ENCODE measurements at places on chromosomes 5 and 9.

DNA sequence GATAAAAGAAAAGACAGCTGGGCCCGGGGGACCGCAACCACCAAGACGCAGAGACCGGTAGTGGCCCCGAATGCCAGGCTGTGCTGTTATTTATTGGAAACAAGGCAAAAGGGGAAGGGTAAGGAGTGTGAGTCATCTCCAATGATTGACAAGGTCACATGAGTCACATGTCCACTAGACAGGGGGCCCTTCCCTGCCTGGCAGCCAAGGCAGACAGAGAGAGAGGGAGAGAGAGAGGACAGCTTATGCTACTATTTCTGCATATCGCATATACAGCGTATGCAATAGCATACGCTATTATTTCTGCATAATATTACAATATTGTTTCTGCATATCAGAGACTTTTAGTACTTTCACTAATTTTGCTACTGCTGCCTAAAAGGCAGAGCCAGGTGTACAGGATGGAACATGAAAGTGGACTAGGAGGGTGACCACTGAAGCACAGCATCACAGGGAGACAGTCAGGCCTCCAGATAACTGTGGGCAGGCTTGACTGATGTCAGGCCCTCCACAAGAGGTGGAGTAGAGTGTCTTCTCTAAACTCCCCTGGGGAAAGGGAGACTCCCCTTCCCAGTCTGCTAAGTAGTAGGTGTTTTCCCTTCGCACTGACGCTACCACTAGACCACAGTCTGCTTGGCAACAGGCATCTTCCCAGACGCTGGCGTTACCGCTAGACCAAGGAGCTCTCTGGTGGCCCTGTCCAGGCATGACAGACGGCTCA, 50.3 kb downstream of the RFX3 start:
- no peak for ATAC-seq

DNA sequence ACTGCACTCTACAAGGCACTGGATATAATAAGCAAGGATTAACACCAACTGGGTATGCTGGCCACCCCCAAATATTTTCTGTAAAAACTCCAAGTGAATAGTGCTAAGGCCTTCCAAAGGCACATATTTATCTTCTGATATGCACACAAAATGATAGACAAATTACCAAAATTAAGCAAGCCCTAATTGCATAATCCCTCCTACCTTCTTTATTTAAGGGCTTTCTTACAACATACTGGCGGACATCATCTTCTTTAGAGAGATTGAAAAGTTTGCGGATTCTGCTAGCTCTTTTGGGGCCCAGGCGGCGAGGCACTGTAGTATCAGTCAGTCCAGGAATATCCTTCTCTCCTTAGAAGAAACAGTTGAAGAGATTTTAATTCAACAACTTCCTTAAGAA, 1.9 kb downstream of the RPS6 start:
- ATAC-seq: no peak

DNA sequence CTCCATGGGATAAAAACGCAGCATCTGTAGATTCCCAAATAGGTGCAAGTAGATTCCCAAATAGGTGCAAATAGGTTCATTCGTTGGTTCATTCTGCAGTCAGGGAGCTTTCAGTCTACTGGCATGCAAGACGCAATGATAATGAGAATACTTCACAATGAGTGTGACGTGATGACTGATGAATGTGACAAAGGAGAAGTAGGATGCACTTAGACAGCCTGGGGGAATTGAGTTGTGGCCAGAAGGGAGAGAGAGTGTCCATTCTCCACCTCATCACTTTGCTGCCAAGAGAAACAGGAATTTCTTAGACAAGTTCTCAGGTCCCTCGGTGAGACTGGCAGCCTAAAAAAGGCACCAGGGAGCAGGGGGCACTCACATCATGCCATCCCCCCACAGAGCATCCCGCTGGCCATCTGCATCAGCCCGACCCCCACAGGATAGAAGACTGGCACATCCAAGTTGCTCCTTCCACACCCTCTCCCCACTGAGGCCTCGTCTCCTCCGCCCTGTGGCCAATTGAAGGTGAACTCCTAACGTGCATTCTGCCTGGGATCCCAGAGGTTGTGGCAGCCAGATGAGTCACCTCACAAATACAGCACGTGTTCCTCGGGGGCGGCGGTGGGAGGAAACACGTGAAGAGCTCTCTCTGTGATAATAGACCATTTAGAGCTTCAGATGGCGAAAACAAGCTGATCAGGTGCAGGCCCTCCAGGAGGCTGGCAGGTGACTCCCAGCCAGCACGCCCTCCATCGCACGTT, 19.9 kb upstream of the KCNIP1 start:
- ATAC-seq: no peak

DNA sequence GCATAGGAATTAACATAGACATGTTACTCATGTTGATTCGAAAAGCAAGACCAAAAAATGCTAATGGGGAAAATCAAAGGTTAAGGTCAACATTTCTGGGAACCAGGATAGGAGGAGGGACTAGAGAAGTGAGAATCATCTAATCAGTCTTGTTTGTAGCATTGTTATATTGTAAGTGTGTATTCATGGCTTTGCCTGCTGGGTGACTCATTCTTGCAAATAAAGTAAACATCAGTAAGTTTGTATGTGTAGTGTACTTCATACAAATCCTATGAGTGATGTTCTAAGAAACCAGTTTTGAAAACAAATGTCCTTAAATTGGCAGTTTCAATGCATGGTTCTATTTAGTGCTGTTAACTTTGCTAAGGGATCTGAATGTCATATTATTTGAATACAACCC, 79.0 kb upstream of the TMEM252 start:
- no peak for ATAC-seq

DNA sequence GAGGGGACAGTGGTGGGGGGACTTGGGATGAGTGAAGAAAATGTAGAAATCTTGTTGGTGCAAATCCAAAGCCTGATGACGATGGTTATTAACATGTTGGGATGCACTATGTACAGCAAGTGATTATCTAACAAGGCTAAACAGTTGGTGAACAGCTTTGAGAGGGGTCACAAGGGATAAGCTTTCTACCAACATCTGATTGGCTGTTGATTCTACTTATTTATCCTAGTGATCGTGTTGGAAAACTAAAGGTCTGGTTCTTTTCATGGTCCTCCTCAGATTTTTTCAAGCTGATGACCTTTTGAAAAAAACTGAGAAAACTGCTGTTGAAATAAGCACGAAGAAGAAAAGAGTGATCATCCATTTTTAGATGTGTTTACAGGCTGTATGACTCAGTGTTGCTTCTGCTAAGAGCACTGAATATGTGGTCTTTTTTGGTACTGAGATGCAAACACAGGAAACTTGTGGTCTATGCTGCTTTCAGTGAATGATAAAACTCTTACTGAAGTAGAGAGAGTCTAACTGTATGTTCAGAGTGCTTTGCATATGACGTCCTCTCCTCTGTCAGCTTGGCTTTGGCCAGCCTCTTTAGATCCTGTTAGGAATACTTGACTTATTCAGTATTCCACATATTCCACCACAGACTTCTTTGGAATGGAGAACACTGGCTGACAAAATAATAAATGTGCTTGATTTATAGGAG, 174.8 kb downstream of the SLF1 start:
- ATAC-seq: peak; percentile 97

DNA sequence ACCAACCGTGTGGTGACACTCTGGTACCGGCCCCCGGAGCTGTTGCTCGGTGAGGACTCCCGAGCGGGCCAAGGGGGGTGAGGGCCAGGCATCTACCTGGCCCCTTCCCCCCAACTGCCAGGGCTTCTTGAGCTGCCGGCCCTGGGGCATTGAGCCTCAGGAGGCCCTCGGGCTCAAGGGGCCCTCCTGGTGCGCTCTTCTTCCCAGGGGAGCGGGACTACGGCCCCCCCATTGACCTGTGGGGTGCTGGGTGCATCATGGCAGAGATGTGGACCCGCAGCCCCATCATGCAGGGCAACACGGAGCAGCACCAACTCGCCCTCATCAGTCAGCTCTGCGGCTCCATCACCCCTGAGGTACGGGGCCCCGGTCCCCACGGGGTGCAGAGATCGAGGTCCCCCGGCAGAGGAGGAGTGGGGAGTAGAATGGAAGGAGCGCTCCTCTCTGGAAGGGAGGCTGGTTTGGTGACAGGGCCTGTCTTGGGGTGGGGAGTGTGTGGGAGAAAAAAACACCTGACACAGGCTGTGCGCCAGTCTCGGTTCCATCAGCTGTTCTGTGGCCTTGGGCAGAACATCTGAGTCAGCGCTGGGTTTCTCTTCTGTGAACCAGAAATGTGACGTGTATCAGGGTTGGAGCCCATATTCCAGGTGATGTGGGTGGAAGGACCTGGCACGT, 2.6 kb downstream of the CDK9 start:
- ATAC-seq: peak; percentile 58

DNA sequence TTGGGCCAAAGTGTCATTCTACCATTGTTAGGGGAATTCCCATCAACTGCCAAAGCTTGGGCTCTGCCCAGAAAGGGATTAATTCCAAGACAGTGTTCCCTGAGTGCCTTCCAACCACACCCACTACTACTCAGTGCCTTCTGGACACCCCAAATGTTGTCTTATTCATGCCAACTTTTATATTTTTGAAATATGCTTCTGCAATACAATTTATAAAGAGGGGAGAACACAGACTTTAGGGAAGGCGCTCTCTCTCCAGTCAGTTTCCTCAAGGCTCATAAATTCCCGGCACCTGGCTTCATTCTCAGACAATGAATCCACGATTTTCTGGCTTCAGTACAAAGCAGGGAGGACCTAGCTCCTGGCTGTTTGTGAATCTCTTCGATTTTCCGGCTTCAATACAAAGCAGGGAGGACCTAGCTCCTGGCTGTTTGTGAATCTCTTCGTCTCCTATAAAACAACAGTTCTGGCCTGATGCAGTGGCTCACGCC, 120.1 kb upstream of the MYO10 start:
- no peak for ATAC-seq

GRCh38 chr5:172007175-172008110, 1.0 kb upstream of the FBXW11 start:
- no peak for ATAC-seq

DNA sequence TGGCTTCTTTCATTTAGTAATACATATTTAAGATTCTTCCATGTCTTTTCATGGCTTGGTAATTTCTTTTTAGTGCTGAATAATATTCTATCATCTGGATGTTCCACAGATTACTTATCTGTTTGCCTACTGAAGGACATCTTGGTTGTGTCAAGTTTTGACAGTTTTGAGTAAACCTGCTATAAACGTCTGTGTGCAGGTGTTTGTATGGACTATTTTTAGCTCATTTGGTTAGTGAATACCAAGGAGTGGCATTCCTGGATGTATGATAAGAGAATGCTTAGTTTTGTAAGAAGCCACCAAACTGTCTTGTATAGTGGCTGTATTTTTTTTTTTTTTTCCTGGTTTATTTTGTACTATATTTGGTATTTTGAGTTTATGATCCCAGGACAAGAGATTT, 38.4 kb downstream of the PRRC1 start:
- ATAC-seq: no peak

DNA sequence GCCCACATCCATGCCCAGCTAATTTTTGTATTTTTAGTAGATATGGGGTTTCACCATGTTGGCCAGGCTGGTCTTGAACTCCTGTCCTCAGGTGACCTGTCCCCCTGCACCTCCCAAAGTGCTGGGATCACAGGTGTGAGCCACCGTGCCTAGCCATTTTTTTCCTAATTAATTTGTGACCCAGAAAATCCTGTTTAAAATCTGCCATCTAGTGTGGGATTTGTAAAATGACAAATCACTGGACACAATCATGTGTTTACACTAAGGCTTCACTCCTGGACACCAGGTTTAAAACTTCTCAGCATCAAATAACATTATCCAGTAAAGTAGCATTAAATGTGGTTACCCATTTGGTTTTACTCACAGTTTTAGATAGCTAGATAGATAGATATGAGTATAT, 18.6 kb upstream of the KDM4C start:
- no peak for ATAC-seq

- ATAC-seq: no peak
Measured at GRCh38 chr9:76868897-76869296, 37.0 kb downstream of the PRUNE2 start.

GRCh38 chr5:125034331-125034730, 287.9 kb upstream of the ZNF608 start:
- ATAC-seq: no peak

DNA sequence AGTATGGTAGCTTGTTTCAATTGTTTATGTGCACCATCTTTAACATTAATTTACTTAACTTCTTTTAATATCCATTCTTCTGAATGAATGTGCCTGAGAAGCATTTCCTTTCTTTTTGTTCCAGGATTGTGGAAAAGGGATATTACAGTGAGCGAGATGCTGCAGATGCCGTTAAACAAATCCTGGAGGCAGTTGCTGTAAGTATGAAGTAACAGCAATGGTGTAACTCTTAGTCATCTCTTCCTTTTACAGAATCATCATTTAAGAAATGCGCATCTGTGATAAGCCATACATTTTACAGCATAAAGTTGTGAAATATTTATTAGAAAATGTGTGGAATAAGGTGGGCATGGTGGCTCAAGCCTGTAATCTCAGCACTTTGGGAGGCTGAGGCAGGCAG, 117.7 kb downstream of the STARD4 start:
- ATAC-seq: no peak

- ATAC-seq: no peak
Measured at GRCh38 chr5:142934051-142934762, 164.0 kb downstream of the ARHGAP26 start.

DNA sequence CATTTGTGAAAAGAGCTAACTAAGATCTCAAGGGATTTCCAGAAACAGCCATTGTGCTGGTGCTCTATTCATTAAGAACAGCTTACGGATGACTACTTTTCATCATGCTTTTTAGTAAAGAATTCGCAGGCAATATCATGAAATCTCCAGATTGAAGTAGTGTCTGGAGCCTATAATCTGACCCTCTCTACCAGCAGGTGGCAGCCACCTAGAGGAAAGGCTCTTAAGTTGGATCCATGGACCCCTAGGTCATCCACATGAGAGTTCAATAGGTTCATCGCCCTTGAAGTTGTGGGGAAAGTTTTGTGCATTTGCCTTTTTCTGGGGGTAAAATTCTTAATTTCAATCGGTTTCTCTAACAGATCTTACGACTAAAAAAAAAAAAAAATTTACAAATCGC, 82.3 kb downstream of the SLC1A3 start:
- ATAC-seq: no peak

DNA sequence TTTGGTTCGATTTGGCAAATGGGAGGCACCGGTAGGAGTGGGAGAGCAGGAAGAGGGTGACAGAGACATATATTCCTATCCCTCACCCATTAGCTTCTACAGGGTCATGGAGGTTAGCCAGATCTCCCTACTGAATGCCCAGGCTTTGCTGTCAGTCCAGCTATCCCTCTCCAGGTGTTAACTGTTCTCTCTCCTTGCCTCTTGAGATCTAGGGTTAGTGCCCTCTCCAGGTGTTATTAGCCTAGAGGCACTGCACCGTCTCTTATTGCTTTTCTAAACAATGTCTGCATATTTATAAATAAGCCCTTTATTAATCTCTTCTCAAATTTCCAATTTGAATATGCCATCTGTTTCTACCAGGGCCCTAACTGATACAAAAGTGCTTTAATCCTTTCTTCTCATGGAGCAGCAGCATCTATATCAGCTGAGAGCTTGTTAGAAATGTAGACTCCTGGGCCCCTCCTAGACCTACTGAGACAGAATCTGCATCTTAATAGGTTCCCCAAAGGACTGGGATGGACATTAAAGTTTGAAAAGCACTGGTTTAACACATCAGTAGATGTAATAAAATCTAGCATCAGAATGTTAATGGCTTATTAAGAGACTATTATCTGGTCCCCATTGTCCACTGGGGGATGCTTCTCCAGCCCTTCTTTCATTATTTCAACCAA, 322.5 kb upstream of the SLC24A2 start:
- ATAC-seq: no peak

- no peak for ATAC-seq
Measured at GRCh38 chr5:136006761-136007251, 22.0 kb upstream of the TGFBI start.
